Mesendoderm (in vitro differentiated cells): ENCODE measurements at places on chromosomes 2 and 18.

GRCh38 chr2:42474765-42475454 lies 18.9 kb downstream of the KCNG3 start:
- DNase-seq, result no peak

- no peak for DNase-seq
These were observed 423.2 kb upstream of the NRP2 start for GRCh38 chr2:205259121-205259520.

DNA sequence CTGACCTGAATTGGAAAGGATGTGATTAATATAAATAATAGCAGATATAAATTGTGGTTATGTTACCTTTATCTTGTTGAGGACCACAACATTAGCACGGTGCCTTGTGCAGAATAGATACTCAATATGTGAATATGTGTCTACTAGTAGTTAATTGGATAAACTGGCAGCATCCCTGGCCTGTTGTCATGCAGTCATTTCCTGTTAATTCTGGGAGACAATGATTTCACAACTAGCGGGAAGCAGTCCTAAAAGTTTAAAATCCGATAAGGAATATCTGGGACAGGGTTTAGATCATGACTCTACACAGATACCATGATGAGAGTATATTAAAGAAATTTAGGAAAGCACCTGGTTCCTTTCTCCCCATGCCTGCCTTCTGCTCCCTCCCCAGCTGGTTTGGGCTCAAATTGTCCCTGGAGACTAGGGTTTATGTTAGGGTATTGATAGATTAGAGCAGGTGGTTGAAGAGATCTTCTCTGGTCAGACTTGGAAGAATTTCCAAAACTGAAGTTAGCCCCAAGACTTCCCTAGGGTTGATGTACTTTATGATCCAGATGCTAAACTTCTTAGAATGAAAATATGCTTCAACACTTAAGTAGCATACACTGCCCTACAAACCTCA lies 32.8 kb downstream of the CYBRD1 start:
- DNase-seq, result no peak

DNA sequence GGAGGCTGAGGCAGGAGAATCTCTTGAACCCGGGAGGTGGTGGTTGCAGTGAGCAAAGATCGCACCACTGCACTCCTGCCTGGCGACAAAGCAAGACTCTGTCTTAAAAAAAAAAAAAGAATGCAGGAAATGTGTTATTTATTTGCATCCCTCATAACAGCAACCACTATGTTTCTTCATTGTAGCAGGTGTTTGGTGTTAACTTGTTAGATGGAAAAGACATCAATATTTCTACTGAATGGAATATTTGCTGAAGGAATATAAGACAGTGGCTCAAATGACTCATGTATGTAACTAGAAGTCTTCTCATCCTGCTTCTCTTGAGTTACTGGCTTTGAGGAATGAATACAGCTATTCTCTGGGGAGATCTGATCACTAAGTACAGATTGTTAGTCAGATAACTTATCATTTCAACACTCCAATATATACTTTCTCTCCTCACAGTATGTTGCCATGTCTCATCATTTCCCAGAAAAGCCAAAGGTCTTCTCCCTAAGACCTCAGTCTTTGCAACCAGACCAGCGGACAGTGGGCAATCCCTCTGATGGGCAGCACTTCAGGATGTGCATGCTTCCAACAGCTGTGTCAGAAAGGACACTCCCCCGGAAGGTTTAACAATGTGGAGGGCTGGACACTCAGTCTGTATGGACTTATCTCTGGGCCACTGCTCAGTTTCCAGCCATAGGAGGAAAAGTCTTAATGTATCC lies 104.4 kb upstream of the STK17B start:
- DNase-seq, result no peak

- DNase-seq, result no peak
These were observed 7.6 kb downstream of the SDC1 start for GRCh38 chr2:20217041-20217970.

GRCh38 chr18:3264362-3264761 lies 2.4 kb downstream of the MYL12B start:
- DNase-seq, result no peak

- no peak for DNase-seq
These were observed 239.9 kb downstream of the ZNF516 start for GRCh38 chr18:76255070-76255683.

DNA sequence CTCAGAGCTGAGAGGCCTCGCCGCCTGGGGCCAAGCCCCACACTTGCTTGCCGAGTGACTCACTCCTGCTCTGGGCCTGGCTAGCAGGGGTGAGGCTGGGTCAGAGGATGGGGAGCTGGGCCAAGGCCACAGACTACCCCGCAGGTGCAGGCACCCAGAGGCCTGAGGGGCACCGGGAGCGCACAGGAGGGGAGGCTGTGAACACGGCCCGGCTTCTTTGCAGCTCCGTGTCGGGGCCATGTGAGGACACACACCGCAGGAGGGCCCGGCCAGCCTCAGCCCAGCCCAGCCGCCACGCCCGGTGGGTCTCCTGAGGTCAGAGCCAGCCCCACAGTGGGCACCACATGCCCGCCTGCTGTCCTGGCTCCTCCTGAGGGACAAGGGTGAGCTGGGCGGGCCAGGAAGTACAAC lies 8.4 kb downstream of the GPC1 start:
- DNase-seq, result no peak

DNA sequence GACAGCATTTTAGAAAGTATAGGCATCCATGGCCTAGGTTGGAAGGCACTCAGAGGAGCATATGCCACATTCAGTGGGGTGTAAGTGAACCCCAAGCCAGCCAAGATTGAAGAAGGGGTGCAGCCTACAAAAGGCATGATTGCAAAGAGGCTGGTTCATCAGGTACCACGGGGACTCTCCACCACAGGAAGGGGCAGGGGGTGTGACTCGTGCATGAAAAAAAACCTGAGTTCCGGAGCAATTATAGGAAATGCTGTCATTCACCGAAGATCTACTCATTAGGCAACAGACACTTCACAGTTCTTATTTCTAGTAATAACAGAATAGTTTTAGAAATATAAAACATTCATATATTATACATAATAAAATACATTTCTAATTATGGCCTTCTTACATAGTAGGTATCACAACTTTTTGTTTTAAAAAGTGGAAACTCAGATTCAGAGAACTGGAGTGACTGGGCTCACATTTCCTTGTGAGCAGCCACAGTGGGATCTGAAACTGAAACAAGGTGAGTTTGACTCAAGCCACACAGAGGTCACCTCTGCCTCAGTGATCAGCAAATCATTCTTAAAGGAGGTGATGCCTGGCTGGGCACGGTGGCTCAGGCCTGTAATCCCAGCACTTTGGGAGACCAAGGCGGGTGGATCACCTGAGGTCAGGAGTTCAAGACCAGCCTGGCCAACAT lies 188.4 kb upstream of the GYPC start:
- no peak for DNase-seq

DNA sequence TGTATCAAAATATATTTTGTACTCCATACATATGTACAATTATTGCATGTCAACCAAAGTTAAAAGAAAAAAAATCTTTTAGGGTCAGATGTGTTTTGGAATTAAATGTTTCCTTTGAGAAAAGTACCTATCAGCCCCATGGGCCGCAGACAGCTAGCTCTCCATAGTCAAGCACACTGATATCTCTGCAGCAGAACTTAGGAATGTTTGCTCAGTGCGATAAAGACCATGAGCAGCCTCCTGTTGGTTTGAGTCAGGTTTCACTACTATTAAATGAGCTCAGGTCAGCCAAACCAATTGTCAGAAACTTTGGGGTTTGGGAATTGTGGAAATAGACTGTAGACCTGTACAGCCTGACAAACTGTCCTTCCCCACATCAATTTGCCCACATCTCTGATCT lies 33.7 kb downstream of the LCT start:
- DNase-seq, result no peak

GRCh38 chr2:241302759-241303651 lies 12.5 kb downstream of the HDLBP start:
- DNase-seq, result no peak

- DNase-seq, result no peak
These were observed at the start of gene TSPYL6 for GRCh38 chr2:54256091-54256694. Gene TSPYL6 (minus strand): TSS chr2:54256229. CDS start chr2:54256151, 78 bp downstream.

DNA sequence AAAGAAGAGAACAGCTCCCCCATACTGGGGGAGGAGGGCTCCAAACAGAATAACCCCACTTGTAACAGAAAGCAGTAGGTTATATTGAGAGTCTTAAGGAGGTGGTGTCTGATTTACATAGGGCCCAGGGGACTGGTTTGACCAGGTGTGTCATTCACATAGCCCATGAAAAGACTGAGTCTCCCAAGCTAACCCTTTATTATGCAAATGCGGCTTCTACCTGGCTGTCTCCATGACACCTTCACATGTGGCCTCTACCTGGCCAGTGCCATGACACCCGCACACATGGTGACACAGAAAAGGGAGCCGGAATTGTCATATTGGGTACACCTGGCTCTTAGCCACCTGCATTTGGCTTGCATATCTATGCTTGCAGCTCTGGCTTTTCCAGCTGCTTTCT lies 1057.2 kb upstream of the PIK3C3 start:
- DNase-seq, result no peak

- DNase-seq, result no peak
These were observed 819 bp upstream of the SERPINE2 start for GRCh38 chr2:224039770-224040440.

GRCh38 chr2:103152556-103152955 lies 390.7 kb downstream of the TMEM182 start:
- DNase-seq, result no peak
